ENCODE measurements at places on chromosomes 2 and 18.

- no peak for DNase-seq
These were observed 34.0 kb downstream of the MDH1 start for GRCh38 chr2:63622751-63623150.

GRCh38 chr2:227115761-227116160 lies 48.2 kb downstream of the COL4A4 start:
- no peak for DNase-seq

- DNase-seq = no peak
These were observed 98.7 kb upstream of the POU3F3 start for GRCh38 chr2:104755026-104755878.

GRCh38 chr18:62023536-62023935 lies 130.7 kb upstream of the RNF152 start:
- DNase-seq = no peak

DNA sequence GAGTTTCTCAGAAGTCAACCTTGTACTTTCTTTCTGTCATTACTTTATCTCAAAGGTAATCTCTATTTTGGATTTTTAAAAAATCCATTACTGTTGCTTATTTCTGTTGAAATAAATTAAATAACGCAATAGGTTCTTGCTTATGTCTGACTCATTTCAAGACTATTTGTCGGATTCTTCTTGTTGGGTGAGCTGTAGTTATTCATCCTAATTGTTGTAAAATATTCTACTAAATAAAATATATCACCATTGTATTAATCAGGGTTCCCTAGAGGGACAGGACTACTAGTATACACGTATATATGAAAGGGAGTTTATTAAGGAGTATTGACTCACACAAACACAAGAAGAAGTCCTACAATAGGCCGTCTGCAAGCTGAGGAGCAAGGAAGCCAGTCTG lies 403.9 kb upstream of the CYRIA start:
- DNase-seq = no peak

- DNase-seq = no peak
These were observed 82.4 kb downstream of the CACNB4 start for GRCh38 chr2:152016181-152017120.

GRCh38 chr2:195304310-195304709 lies 352.7 kb upstream of the SLC39A10 start:
- DNase-seq = no peak

Data from CD4-positive, alpha-beta T cell treated with Interleukin-6 for 4 hours (primary cell).